NCI-H2081 treated with DMSO at 0.1 percent for 48 hours (cell line): ENCODE measurements at places on chromosomes 6 and 20.

- DNase-seq, result no peak
These were observed 67.5 kb upstream of the PRL start for GRCh38 chr6:22364306-22364705.

- DNase-seq, result no peak
These were observed 11.3 kb downstream of the RBM38 start for GRCh38 chr20:57402206-57403125.

DNA sequence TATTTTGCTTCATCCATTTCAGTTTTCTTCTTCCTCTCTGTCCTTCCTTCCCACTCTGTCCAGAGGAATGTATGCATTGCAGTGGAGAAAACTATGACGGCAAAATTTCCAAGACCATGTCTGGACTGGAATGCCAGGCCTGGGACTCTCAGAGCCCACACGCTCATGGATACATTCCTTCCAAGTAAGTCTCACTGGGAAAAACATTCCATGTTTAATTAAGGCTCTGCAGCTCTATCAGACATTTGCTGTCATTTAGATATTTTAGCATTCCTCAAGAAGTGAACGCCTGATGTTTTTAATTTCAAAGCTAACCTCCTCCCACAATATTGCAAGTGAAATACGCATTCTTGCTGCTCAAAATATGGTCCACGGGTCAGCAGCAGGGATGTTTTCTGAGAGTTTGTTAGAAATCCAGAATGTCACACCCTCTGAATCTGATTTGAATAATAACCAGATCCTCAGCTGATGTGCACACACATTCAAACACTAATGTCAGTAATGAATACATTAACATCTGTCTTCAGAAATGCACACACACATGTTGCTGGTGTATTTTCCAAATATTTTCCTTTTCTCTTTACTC is 12.8 kb downstream of the PLG start:
- no peak for DNase-seq

DNA sequence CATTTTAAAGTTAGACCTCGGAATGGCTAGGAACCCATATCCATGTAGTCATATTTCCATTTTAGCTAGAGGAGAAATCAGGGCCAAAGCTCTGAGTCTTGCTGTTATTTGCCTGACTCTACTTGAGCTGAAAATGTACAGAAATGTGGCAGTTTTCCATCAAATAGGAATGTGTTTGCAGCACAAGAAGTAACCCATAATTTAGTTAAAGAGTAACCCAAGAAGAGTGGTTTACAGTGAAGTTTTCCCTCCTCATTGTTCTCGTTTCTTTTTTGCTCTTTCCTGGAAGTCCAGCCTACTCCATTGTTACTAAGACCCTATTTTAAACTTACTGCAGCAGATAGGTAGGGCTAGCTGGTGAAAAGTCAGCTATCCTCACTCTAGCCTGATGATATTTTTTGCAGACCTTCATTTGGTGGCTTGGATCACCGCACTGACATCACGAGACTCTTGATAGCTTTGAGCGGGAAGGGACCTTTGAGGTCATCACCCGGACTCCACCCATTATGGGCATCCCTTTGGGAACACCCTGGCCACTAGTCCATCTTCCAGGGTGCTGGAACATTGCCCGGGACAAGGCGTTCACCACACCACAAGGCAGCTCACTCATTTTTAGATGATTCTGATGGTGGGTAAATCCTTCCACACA is 28.0 kb upstream of the ADGRF5 start:
- DNase-seq, result no peak

- no peak for DNase-seq
These were observed 134.4 kb upstream of the HMGCLL1 start for GRCh38 chr6:55713436-55713835.
